Karpas-422 (cell line): ENCODE measurements at places on chromosomes 16 and 17. TPM values are rescaled to one million over a fixed set of nuclear protein-coding genes. Genes with fewer than 3 reads are reported as not detected.

Gene ARMC5
- 1.5 and 2.3 TPM in 2 replicates for total RNA-seq

DNA sequence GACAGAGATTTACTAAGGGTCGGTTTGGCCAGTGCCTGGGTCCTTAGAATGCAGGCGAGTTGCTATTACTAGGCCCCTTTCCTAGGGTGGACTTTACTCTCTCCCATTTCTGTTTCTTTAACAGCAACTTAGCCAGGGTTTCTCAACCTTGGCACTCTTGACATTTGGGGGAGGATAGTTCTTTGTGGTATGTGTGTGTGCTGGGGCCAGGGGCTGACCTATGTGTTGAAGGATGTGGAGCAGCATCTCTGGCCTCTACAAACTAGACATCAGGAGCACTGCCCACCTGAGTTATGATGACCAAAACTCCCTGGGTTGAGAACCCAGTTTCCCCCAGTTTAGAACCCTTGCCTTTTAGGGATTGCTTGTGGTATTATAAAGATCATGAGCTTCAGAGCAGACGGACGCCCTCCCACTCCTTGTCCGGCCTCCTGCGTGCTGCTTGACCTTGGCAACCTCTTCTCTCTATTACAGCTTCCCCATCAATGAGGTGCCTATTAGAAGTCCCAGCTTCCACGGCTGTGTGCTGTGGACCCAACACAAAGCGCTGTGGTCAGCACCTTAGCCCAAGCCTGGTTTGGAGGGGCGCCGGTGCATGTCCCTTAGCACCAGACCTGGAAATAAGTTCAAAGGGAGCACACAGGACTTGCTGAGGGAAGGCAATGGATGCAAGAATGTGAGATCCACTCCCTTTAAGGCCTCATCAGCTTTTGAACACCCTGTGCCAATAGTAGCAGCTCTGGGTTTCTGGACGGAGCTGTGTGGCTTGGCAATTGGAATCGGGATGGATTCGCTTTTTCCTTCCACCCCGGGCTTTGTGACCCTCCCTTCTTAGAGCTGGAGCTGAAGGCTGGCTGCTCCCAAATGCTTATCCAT, 239.2 kb upstream of the MAF start:
- H3K27me3 ChIP-seq = no peaks in the 10 kb centered on the region
- no peak overlapping the region for H3K27ac ChIP-seq
- no peaks in the 10 kb centered on the region for H3K4me1 ChIP-seq
- DNase-seq = no peak

DNA sequence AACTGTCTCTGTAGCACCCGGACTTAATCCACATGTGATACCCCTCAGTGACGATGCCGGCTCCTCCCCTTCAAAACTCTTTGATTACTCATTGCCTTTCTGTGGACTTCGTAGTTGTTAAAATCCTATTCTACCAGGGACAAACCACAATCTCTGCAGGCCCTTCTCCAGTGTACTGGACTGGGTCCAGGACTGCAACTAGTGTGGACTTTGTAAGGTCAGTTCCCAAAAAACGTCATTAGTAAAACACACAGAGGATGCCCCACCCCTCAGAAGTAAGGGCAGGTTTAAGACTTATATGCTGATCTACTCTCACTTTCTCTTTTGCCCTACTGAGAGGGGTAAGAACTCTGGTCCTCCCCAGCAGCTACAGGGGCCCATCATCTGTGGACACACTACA, 10.5 kb upstream of the NUDT7 start:
- DNase-seq = no peak
- no peak overlapping the region for H3K27ac ChIP-seq
- H3K27me3 ChIP-seq = no peaks in the 10 kb centered on the region
- H3K36me3 ChIP-seq = no peaks in the 10 kb centered on the region
- H3K4me3 ChIP-seq = no peak overlapping the region

DNA sequence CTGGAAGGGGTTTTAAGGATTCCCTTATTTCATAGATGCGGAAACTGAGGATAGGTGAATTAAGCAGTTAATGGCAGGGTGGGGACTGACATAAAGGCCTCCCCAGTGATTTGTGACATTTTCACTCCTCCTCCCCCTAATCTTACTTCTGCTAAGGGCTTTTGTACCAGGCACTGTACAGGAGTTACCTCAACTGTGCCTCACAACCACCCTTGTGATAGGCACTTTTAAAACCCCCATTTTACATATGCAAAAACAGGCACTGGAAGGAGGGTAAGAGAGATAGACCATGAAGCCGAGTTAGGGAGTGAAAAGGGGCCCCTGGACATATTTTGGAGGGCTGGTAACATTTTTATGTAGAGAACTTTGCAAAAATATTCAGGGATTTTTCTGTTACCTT, 862 bp upstream of the GDE1 start:
- H3K36me3 ChIP-seq = peaks cover 15% of the 10 kb centered on the region; the same call in 1 of the 2 replicates
- DNase-seq = peak; percentile 73
- H3K27me3 ChIP-seq = no peaks in the 10 kb centered on the region
- peak overlapping the region; percentile 78 for H3K27ac ChIP-seq
- H3K4me1 ChIP-seq = peaks cover 66% of the 10 kb centered on the region

Gene TMIGD1
- not detected in 2 replicates for total RNA-seq
